Stimulated activated CD4-positive, alpha-beta T cell treated with anti-CD3 and anti-CD28 coated beads, Interleukin-12 subunit alpha, Interleukin-12 subunit beta, amount 100 ng/mL, for 24 hours (primary cell): ENCODE measurements at places on chromosomes 2 and 18.

DNA sequence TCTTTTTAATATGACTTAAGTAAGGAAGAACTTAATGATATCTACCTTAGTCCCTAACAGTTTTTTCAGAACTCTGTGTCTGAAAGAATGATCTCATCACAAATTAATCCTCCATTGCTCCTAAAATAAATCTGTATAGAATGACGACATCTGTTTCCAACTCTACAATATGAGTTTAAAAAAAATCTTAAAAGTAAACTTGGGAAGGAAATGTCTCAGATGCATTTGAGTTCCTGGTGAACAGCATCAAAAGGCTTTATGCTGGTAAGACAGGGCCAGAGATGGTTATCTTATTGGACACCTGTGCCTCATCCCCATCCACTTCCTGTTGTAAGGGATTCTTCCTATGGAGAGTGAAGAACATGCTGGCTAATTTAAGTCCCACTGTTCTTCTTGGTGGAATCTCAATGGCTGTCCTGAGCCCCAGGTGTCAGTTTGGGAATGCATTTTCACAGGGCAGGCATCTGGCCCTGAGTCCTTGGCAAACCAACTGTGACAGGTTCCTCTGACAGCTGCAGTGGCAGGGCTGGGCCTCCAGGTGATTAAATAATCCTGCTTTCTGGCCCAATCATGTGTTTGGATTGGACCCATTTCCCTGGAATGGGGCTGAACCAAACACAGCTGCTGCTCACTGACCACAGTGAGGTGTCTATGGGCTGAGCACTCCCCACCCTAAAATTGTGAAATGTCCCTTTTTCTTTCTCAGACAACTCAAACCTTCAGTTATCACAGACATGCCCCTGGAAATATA is 12.9 kb upstream of the NCKAP5 start:
- no peak for DNase-seq

GRCh38 chr2:241381872-241382271 is 25.8 kb downstream of the FARP2 start:
- no peak for DNase-seq

GRCh38 chr2:11342551-11343367 is 1.7 kb downstream of the ROCK2 start:
- no peak for DNase-seq

GRCh38 chr2:18151237-18151636 is 272.8 kb downstream of the KCNS3 start:
- DNase-seq: no peak

GRCh38 chr2:111701266-111701665 is 182.7 kb downstream of the ANAPC1 start:
- no peak for DNase-seq
